ENCODE measurements at places on chromosomes 1 and 21.

GRCh38 chr1:180278194-180278515, 48.1 kb downstream of the LHX4 start:
- no peak for DNase-seq

GRCh38 chr1:19466112-19466561, 19.2 kb downstream of the CAPZB start:
- no peak for DNase-seq

- no peak for DNase-seq
These were observed 154.4 kb downstream of the PLPP3 start for GRCh38 chr1:56424744-56425493.

- no peak for DNase-seq
These were observed 405.3 kb downstream of the RRAGC start for GRCh38 chr1:38454236-38454635.

- no peak for DNase-seq
These were observed 30.4 kb upstream of the PDC start for GRCh38 chr1:186491336-186491735.

- no peak for DNase-seq
These were observed 2.6 kb downstream of the IRF2BP2 start for GRCh38 chr1:234607109-234608024.

DNA sequence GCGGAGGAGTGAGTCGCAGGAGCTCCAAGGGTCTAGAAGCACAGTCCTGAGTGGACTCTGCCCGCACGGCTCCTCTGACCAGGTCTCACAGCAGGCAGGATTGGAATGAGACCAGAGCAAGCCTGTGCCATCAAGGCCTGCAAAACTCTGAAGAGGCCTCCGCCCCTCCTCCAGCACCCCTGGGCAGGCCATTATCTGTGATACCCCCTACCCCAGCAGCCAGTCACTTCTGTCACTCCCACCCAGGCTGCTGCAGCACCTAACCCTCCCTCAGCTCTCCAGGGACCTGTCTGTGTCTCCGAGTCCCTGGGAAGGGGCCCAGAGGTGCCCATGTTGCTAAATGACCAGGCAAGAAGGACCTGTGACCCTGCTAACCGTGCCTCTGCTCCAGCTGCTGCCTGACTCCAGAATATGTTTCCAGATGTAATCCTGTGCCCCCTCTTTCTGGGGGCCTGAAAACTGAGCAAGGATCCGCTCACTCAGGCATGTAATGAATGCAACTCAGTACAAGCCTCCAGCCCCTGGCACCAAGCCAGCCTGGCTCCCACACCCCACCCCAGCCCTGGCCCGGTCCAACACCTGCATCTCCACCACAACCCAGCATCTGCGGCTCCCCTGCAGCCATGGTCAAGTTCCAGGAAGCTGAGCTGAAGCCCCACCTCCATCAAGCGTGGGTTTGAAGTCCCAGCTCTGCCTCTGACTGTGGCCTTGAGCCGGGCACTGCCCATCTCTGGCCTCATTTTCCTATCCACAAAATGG, 22.1 kb upstream of the COL16A1 start:
- no peak for DNase-seq

DNA sequence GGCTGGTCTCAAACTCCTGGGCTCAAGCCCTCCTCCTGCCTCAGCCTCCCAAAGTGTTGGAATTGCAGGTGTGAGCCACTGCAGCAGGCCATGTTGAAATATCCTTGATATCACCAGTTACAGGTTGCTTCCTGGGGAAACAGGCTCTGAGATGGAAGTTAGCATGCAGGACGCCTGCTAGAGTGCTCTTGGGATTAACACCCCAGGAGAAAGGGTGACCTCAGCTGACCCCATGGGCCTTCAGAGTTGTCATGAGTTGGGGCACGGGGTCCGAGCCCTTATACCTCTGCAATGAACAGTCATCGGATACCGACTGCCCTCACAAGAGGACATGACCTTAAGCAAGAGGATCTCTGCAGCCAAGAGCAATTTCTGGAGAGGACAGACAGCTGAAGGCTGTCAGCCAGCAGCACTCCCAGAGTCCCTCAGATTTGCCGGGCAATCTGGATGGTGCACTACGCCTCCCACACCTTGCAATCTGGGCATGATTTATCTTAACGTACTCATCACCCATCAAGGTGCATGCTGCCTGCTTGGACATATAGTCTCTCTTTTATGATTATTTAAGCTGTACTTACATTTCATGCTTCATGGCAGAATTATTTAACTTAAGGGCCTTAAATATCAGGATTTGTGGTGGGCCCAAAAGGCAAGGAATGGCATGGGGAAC, 134.6 kb downstream of the ADSS2 start:
- no peak for DNase-seq

DNA sequence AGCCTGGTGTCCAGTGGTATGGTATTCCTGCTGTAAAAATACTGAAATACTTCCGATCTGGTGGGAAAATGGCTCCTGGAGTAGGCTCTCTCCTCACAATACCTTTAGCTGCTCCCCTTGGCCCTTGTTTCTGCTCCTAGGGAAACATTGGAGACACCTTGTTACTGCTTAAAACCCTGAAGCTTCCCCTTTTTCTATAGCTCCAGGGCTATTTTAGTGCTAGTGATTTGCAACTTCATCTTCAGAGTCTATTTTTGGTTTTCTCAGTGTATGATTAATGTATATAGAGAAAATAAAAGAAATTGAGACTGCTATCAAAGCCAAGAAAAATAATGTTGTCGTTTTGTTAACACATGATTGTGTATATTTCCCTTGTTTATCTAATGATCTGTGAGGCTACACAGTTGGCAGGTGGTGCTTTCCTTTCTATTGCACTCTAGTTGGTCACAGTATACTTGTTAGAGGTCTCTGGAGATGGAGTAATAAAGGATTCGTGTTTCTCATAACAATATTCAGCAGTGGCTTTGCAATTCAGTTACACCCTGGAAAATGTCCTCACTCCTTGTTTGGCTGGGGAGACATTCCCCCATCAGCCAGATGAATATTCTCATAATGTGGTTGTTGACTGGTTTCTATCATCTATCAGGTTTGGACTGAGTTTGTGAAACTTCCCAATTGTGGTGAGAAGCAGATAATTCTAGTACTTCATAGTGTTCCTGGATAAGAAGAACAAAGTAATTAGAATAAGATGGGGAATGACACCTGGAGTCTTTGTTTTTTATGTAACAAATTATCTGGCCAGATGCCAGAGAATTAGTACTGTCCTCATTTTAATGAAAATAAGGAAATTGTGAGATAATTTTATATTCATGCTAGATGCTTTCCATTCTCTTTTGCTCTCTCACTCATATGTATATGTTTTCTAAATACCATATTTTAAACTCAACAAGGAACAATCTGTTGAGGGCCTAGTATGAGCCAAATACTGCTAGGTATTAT, 44.8 kb upstream of the CACYBP start:
- DNase-seq = no peak

DNA sequence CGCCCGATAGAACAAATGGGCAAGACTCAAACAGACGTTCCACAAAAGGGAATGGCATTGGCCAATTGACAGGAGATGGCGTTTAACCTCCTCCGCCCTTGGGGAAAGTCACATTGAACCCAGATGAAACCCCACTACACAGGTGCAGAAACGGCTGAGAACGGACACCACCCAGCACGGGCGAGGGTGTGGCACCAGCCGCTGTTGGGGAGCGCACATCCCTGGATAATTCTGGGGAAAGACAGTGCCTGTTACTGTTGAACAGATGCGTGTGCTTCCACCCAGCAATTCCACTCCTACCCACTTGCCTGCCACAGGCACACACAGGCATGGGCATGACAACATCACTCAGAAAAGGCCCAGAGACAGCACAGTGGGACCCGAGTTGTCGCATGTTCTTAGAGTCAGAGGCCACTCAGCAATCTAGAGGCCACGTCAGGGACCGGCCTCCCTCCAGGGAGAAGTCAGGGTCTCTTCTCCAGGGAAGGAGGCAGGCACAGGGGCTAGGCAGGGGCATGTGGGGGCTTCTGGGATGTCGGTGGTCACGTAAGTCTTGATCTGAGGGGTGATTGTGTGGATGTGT, 15.2 kb downstream of the PRXL2B start:
- DNase-seq = no peak

- no peak for DNase-seq
These were observed 660.7 kb downstream of the PTPRU start for GRCh38 chr1:29896791-29897714.

DNA sequence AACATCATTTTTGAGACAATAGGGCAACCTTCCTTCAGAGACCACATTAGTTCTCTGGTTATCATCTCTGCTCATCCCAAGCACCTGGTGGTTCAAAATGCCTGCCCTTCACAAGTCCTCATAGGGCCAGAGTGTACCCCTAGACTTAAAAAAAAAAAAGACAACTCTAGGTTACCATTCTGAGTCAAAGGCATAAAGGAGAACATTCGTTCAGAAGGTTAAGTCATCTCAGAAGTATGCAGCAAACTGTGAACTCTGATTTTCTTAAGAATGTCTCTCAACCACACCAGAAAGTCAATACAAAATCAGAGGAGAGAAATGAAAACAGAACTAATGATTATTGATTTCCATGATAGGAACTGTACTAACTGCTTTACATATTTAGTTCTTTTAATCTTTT, 9.2 kb upstream of the BEND5 start:
- no peak for DNase-seq

GRCh38 chr1:216193839-216194443, 229.3 kb downstream of the USH2A start:
- DNase-seq = no peak

DNA sequence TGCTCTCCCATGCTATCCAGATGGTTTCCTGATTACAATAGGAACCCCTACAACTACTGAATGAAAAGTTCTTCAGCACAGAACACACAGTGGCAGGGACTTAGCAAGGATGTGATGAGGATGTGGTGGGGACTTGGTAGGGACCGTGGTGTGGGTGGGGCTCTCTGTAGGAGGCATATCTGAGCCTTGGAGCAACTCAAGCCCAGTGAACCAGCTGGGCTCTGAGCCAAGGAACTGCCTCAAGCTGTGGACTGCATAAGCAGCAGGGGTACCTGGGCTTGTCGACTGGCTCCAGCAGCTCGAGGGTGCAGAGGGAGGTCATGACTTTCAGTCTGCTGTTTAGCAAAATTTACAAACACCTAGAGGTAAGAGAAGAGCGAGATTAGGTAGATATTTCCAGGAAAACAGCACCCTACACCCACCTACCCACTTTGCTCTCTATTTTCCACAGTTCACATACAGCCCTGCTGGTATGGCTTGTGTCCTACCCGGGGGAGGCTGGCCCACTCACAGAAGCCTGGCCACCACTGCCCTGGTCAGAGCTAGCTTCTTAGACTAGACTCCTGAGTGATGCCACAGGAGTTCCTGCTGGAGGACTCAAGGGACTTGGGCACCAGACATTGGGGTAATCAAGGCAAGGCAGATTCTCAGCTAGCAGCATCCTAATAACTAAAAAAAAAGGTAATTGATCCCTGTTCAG, 86.8 kb upstream of the GCLM start:
- DNase-seq = no peak

- no peak for DNase-seq
These were observed 10.0 kb upstream of the C1orf115 start for GRCh38 chr1:220680085-220680687.

DNA sequence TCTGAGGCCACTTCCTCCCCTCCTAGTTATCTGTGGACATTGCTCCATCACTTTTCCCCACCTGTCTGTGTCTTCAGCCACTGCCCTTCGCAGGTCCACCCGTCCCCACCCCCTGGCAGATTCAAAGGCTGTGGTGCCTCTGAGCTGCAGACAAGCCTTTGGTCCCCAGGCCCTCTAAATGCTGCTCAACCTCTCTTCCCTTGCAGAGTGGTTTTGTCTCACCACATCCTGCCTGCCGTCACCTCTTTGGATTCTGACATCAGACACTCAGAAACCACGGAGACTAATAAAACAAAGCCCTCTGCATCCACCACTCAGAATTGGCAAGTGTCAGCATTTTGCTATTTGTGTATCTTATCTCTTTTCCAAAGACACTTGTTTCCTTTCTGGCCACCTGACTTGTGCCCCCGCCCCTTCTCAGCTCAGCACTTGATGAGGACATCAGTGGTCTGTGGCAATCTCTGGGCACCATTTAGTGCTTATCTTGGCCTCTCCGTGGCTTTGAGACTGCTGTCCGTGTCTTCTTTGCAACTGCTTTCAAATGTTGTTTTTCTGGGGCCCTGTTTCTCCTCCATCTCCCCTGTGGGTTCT, 7.7 kb downstream of the CNIH3 start:
- DNase-seq = peak; percentile 32

GRCh38 chr1:30658014-30658336, 65.4 kb downstream of the MATN1 start:
- no peak for DNase-seq

DNA sequence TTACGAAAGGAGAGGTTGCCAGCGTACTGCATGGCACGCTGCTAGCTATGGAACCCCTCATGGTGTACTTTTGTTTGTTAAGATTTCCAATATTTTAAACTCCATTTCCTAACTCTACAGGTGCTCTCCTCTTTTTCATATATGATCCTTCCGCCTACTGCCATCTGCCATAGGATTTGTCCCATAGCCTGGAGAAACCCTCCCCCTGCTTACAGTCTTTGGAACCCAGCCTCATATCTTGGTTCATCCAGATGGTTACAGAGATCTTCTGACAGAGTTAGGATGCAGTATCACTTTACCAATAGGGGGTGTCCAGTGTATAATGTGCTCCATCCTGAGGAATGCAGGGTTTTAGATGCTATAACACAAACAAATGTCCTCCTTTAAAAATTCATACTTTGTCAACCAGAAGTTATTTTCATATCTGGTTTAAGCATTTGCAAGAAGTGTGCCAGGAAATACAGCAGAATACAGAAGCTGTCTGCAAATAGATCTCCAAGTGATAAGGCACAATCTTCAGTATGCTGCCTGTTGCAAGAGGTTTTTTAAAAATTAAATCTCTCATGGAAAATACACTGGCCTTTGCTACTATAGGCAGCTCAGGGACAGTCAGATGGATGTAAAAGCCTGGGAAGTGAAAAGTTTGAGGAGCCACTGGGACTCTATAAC, 377.8 kb downstream of the KCNH1 start:
- no peak for DNase-seq

- no peak for DNase-seq
These were observed 12.0 kb downstream of the TAF5L start for GRCh38 chr1:229613938-229614337.

GRCh38 chr1:6427441-6428390, 3.1 kb downstream of the ESPN start:
- DNase-seq = no peak

GRCh38 chr1:17645068-17645911, 105.8 kb downstream of the ARHGEF10L start:
- DNase-seq = no peak

Data from stimulated activated CD4-positive, alpha-beta T cell treated with anti-CD3 and anti-CD28 coated beads, Interleukin-4, amount 100 ng/mL, for 48 hours (primary cell).